ENCODE measurements at places on chromosomes 5 and 9. TPM values are rescaled to one million over a fixed set of nuclear protein-coding genes. Genes with fewer than 3 reads are reported as not detected.

Gene PCDHA1
- total RNA-seq: not detected

Gene GRXCR2
- not detected for total RNA-seq

Gene HTR4
- not detected for total RNA-seq

DNA sequence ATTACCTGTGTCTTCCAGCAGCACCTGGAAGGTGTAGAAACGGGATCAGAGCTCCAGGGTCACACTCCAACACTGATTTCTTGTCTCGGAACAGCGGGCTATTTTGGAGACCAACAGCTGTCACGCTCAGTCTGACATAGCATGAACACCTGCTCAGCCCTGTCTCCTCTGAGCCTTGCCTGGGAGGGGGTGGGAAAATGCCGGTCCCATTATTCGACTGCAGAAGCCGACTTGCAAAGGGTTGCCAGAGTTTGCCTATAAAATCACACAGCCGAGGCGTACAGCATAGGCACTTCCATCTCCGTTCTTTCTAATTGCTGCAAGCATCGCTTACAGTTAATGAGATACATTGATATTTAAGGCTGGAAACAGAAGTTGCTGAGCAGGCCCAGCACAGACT lies 300.8 kb upstream of the MSX2 start:
- H3K4me3 ChIP-seq: no peak overlapping the region
- H3K36me3 ChIP-seq: no peaks in the 10 kb centered on the region
- no peak overlapping the region for H3K27ac ChIP-seq
- H3K27me3 ChIP-seq: no peaks in the 10 kb centered on the region
- no peaks in the 10 kb centered on the region for H3K4me1 ChIP-seq

DNA sequence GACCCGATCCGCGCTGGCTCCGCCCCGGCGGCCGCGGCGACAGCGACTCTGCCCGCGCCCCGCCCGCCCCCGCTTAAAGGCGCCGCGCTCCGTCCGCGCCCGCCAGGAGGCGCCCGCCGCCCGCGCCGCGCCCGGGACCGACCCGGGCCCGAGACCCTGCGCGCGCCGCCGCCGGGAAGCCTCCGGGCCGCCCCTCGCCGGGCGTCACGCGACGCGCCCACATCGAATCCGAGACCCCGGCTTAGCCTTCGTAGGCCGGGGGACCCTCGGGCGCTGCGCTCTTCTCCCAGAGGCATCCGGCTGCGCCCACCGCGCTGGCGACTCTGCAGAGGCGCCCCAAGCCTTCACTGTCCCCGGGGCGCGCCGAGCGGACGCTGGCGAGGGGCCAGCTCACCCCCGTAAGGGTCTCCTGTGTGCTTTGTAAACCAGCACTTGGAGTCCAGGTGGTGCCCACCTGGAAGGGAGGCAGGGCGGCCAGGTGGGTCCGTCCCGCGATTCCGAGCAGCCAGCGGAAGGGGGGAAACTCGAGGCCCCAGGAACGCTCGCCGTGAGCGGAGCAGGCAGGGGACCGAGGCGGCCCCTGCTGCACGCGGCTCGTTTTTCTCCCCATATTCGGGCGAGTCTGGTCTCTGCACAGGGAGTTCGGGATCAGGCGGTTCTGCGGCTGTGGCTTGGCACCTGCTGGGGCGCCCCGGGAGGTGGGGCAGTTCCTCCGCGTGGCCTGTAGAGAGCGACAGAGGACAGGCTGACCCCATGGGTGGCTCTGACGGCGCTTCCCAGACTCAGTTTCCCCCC lies 423 bp upstream of the ABCA2 start:
- H3K27me3 ChIP-seq: no peaks in the 10 kb centered on the region
- DNase-seq: peak; percentile 49
- no peaks in the 10 kb centered on the region for H3K36me3 ChIP-seq
- no peak overlapping the region for H3K27ac ChIP-seq
- H3K4me3 ChIP-seq: peak overlapping the region; percentile 38

DNA sequence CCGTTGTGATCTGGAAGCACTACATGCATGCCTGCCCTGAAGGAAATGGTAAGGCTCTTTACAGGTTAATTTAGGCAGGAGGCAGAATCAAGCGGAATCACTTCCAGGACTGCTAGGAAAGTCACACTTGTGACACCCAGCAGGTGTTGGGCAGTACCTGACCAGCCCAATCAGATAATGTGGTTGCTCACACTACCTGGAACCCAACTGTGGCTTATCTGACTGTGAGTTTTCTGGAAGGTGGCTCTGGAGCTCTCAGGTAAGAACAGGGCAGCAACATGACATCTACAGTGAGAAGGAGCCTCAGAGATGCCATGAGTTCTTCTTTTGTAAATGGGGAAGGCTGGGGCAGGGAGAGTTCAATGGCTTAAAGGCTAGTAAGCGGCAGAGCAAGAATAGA lies 146.4 kb downstream of the ARSB start:
- no peaks in the 10 kb centered on the region for H3K27me3 ChIP-seq
- no peaks in the 10 kb centered on the region for H3K4me1 ChIP-seq
- H3K36me3 ChIP-seq: no peaks in the 10 kb centered on the region

DNA sequence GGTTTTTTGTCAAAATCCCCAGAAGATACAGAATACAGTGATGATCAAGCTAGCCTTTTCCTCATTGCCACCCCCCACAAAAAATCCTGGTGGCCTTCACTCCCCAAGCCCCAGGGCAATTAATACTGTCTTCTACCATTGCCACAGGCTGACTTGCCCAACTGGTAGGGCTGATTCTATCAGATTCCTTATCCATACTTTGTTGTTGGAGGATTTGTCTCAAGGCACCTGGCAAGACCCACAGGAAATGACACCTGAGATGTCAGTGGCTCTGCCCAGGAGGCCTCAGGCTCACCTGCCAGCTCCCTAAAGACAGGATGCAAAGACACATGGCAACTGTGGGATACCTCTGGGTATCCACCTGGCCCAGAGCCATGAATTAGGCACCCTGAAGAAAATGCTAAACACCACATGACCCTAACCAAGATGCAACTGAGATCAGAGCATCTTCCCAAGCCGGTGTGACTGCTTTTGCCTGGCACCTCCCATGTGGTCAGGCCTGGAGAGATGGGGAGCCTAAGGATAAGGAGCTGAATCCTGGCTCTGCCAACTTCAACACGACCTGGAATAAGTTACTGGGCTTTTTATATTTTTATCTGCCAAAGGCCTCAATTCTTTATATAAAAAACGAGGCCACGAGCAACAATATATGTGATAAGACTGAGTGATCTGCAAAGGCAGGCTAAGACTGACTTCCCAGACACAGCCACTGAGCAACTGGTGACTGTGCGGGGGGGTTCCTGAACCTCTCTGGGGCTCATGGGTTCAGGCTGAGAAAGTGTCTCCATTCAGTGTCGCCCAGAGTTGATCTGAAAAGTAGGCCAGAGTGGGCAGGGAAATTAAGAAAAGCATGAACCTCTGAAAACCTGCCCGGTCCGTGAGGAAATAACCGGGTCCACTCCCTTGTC lies 944 bp downstream of the ATOX1 start:
- no peak for DNase-seq
- H3K4me3 ChIP-seq: peak overlapping the region; percentile 95
- H3K4me1 ChIP-seq: no peaks in the 10 kb centered on the region
- peak overlapping the region; percentile 97 for H3K27ac ChIP-seq

GRCh38 chr5:140042393-140042642 lies 781 bp downstream of the NRG2 start:
- peak overlapping the region; percentile 37 for H3K27ac ChIP-seq
- no peaks in the 10 kb centered on the region for H3K36me3 ChIP-seq
- DNase-seq: no peak
- H3K27me3 ChIP-seq: no peaks in the 10 kb centered on the region

DNA sequence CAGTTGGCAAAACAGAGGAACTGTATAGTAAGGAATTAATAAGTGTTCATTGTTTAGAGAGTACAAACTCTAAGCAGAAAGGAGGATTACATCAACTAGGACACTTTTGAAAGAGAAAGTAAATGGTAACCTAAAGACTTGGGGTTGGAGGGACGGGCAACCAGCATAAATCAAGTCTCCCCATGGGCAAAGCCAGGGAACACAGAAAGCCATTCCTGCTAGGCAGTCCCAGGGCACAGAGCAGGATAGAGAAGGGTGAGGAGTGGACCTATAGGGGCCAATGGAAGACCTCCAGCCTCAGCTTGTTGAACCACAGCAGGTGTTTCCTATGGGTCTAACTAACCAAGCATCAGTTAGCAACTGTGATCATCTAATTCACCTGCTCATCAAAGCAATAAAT lies 9.2 kb upstream of the ERAP1 start:
- no peak for DNase-seq
- H3K27ac ChIP-seq: no peak overlapping the region
- no peaks in the 10 kb centered on the region for H3K4me1 ChIP-seq
- H3K27me3 ChIP-seq: no peaks in the 10 kb centered on the region
- no peak overlapping the region for H3K4me3 ChIP-seq
- no peaks in the 10 kb centered on the region for H3K36me3 ChIP-seq

DNA sequence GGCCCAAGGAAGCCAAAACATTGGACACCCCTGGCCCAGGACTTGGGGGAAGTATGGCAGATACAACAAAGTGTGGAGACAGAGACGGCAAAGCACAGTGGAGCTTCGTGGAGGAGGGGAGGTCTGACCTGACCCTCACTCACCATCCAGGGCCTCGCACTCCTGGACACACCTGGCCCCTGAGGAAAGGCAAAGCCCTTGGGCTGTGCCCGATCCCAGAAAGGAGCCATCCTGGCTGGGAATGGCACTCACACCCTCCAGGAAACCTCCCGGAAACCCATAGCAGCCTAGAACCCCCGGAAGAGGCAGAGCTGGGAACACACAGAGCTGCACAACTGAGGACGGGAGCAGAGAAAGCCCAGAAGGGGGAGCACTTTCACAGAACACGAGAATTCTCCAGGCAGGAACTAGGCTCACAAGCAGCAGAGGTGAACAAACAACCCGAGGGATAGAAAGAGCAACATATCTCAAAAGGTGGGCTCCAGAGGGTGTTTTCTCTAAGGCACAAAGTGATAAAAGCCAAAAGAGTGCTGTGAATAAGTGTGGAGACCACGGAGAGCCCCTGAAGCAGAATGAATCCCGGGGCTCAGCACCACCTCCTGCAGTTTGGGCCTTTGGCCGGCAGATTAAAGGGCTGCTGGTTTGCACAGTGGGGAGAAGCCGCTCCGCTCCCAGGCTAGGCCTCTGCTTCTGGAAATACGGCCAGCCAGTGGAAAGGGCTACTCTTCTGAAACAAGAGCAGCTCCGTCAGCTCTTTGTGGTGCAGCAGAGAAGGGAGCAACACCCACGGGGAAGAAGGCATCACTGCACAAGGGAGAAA lies 108.2 kb downstream of the UBE2R2 start:
- peak; percentile 51 for DNase-seq
- no peaks in the 10 kb centered on the region for H3K36me3 ChIP-seq
- no peak overlapping the region for H3K4me3 ChIP-seq
- H3K27ac ChIP-seq: peak overlapping the region; percentile 33
- no peaks in the 10 kb centered on the region for H3K27me3 ChIP-seq

DNA sequence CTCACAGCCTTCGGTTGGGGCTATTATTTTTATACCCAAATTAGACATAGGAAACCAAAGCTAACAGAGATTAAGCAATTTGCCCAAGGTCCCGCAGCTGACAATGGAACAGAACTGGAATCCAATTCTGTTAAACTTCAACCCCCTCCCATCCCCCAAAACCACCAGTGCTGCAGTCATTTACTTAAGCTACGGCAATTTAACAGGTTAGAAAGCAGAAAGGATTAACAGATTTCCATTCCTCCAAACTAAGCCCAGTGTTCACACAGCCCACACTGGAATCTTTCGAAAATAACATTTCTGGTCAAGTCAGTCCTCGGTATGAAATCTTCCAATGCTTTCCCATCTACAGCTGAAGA lies 1023.1 kb upstream of the DMAC1 start:
- H3K36me3 ChIP-seq: no peaks in the 10 kb centered on the region
- H3K27ac ChIP-seq: no peak overlapping the region
- H3K4me1 ChIP-seq: no peaks in the 10 kb centered on the region
- no peak overlapping the region for H3K4me3 ChIP-seq
- H3K27me3 ChIP-seq: no peaks in the 10 kb centered on the region

GRCh38 chr5:122385286-122385685 lies 73.2 kb downstream of the SNCAIP start:
- peak overlapping the region; percentile 63 for H3K27ac ChIP-seq
- no peak for DNase-seq
- no peaks in the 10 kb centered on the region for H3K27me3 ChIP-seq
- H3K36me3 ChIP-seq: no peaks in the 10 kb centered on the region
